ENCODE measurements at places on chromosomes 5 and 9.

DNA sequence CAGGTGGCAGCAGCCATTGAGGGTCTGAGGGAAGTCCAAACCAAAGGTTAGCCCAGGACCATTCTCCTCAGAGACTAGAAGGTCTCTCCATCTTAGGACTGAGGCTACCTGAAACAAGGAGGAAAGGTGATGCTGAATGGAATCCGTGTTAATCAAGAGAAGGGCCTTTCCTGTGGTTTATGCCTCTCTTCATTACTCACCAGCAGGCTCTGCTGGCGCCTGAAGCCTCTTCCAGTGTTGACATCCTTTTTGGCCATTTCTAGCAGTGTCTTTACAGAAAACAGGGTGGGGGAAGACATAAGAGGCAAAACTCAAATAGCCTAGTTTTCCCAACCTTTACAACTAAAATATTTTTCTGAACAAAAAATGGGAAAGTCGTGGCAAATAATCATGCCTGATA, 98.0 kb downstream of the ENC1 start:
- no peak for DNase-seq

- DNase-seq, result no peak
These were observed 90.3 kb downstream of the NUDT12 start for GRCh38 chr5:103472265-103472664.

DNA sequence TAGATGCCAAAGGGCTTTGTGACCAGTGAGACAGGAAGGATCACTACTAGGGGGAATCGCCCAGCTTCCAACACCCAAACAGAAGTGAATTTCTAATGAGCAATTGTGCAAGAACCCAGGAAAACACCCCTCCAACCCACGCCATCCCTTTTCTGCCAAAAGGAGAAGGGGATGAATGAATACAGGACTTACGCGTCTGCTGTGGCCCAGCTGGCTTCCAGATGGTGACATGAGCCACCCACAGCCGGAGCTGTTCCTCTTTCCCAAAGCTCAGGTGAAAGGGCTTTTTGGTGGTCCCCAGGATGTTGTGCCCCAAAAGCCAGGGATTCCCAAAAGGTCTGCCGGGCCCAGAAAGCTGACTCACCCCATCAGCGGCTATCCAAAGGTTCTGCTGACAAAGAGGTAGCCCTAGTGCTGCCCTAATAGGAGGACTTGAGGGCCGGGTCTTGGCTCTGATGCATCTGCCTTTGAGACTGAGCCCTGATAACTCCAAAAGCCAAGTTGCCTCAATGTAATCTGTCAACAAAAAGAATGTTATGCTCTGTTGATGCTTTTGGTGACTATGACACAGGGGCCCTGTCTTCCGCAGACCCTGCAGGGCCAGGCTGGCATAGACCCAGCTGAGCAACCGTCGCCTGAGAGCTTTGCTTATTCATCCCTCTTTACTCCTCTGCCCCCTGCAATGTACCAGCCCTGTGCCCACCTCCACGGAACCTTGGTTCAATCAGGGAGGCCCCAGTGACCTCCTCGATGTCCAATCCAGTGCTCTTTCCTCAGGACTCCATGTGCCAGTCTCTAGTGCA, 14.5 kb downstream of the GSN start:
- no peak for DNase-seq

- DNase-seq, result no peak
These were observed 66.5 kb downstream of the SEMA6A start for GRCh38 chr5:116507941-116508655.

DNA sequence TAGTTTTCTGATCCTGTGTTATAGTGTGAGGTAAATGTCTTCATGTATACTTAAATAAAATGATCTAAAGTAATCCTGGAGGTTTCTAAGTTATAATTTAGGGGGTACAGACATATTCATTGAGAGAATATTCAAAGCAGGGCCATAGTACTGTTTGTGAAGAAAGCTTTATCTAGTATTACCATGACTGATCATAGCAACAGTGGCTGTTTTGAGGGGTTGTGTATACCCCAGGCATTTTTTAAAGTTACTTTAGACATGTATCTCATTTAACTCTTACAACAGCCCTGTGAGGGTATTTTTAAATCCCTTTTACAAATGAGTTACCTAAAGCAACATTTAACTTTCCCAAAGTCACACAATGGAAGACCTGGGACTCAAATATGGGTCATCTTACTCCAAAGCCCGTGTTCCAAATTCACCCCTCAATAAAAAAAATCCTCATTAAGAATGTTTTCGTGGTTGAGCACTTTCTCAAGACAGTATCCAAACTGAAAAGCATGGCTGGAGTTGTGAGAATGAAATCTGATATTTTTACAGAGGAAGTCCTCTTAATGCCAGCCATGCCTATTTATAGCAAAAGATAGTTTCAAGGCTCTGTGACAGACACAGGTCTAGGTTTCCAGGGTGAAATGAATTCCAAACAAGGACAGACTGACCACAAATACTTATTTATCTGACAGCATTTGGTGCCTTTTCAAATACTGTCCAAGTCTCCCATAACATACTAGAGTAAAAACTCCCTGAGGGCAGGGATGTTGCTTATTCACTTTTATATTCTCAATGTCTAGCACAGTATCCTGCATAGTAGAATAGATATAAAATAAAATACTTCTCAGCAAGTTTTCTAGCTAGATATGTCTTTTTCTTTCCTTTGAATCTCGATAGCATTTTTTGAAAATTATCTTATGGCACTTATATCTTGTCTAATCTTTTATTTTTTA, 10.4 kb downstream of the STOM start:
- no peak for DNase-seq

DNA sequence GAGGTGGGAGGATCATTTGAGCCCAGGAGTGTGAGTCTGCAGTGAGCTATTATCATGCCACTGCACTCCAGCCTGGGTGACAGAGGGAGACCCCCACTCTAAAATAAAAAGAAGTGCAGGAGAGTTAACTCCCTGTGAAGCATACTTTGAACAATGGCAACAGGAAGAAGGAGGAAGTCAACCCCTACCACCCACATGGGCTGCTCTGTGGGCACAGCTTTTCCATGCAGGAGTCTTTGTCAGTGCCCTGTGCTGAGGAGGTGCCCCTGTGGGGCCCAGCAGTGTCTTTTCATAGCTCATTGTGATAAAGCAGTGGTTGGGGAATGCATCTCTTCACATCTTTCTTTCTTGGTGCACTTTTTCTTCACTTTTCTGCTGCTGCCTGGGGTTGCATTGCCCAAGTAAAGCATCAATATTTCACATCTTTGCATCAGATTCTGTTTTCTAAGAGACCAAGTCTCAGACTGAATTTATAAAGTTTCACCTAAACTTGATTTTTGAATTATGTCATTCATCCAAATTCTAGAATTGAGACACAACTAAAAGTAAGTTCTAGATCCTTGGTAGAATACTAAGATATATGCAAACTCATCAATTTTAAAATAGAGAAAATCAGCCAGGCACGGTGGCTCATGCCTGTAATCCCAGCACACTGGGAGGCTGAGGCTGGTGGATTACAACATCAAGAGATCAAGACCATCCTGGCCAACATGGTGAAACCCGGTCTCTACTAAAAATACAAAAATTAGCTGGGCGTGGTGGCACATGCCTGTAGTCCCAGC, 316.6 kb downstream of the DNAH5 start:
- no peak for DNase-seq

DNA sequence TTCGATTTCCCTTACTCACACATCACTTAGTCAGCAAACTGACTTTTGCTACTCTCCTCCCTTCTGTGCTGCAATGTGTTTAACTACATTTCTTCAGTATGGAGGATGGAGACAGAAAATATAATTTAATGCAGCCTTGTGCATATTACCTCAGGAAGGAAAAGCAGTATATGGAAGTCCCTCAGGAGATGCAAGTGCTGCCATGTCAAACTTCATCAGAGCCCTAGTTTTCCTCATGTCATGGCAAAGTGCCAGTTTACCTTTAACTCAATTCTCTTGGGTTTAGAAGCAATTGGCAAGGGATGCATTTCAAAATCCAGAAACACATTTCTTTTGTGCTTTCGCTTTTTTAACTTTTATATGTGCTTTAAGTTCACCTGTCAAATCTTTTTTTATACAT, 365.4 kb downstream of the ISL1 start:
- no peak for DNase-seq

DNA sequence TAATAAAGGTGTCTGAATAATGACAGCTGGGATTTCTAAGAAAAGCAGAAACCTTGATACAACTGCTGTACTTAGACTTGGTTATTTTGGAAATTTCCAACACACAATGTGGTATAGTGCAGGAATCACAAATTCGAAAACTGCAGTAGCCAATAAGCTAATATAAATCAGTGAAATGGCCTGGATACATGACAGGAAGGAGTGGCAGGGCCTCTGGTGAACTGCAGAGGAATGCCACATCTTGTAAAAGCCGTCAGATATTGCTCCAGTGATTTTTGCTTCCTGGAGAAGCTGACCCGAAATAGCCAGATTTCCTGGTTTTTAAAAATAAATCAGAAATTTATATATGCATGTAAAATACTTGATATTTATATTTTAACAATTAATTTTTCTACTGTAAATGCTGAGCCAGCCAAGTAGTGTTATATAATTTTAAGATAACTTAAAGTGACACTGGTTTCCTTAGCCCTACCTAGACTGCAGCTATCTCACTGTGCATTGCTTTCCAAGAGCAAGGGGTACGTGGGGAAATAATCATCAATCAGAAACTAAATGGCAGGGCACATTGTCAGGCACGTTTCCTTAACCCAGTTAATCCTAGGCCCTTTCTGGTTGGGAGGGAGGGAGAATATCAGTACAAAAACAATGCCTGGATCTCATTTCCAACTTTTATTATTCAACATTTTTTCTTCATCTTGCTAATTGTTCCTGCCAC, 182.4 kb downstream of the RASEF start:
- no peak for DNase-seq

- no peak for DNase-seq
These were observed 24.8 kb upstream of the ZNF618 start for GRCh38 chr9:113851359-113851758.

DNA sequence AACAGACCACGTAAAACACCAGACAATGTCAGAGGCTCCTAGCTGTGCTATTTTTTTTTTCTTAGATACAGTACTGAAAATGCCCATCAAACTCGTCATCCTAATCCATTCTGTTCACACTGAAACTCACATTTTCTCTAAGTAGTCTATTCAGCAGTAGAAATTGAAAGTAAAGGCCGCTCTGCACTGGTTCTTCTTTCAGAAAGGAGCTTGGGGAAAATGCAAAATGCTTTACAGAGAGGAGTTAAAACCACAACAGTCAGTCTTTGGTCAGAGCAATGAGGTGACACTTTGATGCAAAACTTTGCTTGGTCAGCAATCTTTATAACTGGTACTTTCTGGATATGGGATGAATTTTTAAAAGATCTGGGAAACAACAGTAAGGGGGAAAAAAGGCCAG, 43.8 kb upstream of the SUSD1 start:
- DNase-seq, result no peak

DNA sequence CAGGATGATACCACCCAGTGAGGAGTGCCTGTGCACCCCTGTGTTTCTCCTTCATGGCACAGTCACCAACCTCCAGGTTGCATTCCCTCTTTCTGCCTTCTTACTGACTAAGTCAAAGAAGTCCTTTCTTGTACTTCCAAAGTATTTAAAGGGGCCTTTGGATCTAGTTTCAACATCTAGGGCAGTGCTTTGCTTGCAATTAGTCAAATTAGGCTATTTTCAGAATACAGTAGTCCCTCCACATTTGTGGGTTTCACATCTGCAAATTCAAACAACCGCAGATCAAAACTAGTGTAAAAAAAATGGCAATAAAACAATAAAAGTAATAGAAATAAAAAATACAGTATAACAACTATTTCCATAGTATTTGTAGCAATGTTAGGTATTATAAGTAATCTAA, 333.9 kb upstream of the SEMA6A start:
- DNase-seq, result no peak

GRCh38 chr9:131227112-131227958, 49.0 kb downstream of the FAM78A start:
- DNase-seq, result no peak

DNA sequence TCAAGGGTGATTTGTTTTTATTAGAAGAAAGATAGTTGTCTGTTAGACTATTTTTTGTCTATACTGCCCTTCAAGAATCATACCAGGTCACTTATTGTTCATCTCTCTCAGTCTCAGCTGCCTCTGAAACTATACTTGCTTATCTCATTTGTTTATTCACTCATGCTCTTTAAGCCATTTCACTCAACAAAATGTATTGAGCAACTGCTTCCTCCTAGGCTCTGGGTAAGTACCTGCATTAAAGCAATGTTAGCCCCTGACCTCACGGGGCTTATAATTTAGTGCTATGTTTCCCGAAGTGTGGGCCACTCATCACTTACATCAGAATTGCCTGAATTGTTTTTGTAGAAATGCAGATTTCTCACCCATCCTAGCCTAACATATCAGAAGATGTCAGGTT, 100.9 kb downstream of the DPYSL3 start:
- no peak for DNase-seq

- no peak for DNase-seq
These were observed 13.1 kb downstream of the CEMIP2 start for GRCh38 chr9:71755230-71755629.

DNA sequence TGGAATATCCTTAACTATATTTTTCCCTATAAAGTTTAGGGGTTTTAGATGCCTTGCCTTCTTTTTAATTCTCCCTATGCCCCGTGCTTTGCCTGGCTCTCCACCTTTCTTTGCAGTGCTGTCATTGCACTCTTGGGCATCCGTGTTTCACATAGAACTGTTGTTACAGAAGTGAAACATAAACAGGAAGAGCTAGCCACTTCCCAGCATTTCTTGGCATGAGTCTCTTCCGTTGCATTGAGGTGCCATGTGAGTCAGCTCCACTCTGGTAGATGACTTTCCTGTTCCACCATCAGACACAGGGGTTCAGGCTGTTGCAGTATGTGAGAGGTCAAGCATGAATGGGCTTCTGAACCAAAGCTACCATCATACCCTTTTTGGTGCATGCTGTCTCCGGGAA, 73.4 kb downstream of the ANGPTL2 start:
- DNase-seq, result no peak

DNA sequence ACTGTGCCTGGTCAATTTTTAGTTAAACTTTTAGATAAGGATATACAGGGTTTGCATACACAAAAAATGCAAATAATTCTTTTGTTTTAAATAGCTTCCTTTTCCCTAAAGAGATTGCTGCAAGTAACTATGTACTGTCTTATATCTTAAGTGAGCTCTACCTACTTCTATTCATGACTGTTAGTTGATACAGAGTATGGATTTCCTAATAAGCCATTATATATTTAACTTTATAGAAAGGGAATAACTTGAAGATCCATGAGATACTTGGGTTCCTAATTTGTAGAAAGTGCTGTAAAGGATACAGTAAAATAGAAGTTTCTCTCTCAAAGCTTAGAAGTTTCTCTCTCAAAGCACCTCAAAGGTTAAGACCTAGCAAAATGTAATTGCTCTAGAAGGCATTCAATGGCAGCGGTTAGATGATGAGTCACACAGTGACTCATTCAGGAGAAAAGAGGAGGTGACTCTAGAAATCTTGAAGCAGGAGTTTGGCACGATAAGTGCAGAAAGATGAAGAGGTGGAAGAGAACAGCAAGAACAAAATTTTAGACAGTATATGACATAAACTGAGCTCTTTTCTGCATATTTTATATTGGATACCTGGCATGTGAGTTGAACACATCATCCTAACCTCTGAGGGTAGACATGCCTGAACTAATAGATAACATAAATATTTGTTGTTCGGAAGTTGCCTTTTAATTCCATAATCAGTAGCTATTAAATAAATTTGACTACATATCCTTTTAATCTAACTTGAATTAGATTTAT, 5.5 kb upstream of the DNAJC21 start:
- no peak for DNase-seq

Measured in RWPE2 (cell line).